Sciatic nerve (tissue), 2 donors: ENCODE measurements at places on chromosomes 7 and 10.
A peak's percentile ranks its signal among the peaks of the same experiment; 100 is the strongest.

DNA sequence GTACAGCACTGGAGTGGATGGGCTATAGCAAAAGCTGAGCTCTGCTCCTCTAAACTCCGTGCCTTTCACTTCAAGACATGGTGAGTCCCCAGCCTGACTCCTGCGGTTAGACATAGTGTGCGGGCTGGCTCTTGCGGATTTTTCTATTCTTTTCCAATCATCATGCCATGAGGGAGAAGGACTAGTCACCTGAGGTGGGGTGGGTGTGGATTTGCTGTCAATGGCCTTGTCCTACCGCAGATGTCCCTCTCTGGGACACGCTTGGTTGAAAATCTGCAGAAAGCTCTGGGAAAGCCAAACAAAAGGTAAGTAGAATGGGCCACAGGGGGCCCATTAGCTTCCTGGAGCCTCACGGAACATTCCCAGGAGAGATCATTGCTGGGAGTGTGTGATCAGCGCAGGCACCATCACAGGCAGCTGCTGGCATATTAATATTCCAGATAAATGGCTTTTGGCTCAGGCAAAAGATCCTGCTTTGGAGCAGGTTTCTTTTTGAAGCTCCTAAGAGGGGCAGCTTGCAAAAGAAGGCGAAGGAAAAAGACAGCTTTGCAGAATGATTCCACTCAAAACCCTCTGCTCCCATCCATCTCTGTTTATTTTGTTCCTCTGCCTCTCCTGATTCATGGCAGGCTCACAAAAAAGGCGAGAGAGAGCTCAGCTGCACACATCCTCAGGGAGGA lies 509.0 kb upstream of the ZMIZ1 start:
- no peak for DNase-seq

DNA sequence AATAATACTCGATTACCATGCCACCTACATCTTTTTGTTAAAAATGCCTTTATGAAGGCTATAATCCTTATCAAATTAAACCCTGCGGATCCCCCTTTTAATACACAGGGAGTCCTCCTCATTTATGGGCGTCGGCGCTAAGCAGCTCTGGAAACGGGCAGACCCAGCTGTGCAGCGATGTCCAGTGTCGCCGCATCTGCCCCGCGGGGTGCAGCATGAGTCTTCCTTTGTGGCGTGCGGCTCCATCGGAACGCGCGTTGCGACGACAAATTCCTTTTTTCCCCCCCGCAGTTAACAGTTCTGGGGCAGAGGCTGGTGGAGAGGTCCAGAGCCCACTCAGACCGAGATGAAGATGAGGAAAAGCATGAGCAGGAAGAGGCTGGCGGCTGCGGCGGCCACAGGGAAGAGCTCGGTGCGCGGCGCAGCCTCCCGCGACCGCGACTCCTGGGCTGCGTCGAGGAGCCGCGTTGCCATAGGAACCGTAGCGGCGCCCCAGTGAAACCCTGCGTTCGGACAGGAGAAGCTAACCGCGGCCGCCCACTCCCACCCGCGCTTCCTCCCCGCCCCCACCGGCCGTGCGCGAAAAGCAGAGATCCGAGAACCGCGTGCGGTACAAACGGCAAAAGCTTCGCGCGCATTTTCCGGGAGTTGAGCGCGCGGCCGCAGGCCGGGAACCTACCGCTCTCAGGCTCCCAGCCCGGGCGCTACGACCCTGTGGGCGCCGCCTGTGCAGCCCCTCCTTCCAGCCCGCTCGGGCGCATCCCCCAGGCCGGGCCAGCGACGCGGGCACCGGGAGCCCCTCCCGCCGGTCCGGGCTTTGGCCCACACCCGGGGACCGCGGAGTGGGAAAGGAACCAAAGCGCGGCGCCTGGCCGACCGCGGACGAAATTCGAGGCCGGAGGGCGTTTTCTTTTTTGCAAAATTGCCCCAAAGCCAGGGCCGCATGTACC lies 130.6 kb downstream of the SPAG6 start:
- DNase-seq, result peak; percentile 60

DNA sequence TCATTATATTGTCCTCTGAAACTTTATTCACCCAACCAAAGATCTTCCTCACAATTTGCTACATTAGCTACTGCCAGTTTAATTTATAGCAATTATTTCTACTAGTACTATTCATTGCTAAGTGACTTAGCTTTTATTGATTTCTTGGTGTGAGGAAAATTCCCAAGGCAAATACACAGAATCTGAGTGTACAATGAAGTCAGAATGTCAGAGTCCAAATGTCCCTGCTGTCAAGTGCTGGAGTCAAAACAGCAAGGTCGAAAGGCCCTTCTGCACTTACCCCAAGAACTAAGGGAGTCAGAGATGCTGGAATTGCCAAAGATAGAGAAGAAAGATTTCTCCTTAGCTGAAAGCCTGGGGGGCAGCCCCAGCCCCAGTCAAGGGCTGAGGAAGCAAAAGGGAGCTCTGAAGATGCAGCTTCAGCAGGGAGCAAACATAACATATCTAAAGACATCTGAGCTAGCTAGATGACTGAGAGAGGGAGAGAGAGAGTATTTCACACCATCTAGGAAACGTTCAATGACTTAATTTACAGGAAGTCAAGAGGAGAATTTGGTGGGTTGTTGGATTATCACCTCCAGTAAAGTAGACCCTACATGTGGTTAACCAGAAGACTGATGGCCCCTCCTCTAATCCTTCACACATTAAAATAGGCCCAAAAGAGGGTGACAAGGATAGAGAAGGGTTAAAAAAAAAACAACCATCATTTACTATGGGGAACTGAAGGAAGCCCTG lies 36.6 kb upstream of the SAMD8 start:
- DNase-seq, result no peak

- DNase-seq, result no peak
Observed at GRCh38 chr7:116554436-116554835, 29.6 kb downstream of the CAV1 start.

- no peak for DNase-seq
Observed at GRCh38 chr7:138581065-138581464, 120.1 kb downstream of the SVOPL start.

DNA sequence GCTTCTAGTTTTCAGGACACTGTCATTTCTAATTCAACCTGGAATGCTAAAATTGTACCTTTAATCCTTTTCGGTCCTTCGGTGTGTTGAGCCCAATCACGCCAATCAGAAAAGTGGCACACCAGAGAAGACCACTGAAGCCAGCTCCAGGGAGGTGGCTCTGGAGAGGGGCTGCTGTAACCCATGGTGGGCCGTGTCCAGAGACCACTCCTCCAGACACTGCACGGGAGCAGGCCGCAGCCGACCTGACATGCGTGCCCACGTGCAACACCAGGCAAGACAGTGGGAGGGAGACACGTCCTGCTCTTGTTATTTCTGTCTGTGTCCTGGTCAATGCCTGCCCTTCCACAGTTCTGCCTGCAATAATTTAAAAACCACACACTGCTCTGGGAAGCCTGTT lies 246.1 kb downstream of the ZMYND11 start:
- DNase-seq, result no peak

DNA sequence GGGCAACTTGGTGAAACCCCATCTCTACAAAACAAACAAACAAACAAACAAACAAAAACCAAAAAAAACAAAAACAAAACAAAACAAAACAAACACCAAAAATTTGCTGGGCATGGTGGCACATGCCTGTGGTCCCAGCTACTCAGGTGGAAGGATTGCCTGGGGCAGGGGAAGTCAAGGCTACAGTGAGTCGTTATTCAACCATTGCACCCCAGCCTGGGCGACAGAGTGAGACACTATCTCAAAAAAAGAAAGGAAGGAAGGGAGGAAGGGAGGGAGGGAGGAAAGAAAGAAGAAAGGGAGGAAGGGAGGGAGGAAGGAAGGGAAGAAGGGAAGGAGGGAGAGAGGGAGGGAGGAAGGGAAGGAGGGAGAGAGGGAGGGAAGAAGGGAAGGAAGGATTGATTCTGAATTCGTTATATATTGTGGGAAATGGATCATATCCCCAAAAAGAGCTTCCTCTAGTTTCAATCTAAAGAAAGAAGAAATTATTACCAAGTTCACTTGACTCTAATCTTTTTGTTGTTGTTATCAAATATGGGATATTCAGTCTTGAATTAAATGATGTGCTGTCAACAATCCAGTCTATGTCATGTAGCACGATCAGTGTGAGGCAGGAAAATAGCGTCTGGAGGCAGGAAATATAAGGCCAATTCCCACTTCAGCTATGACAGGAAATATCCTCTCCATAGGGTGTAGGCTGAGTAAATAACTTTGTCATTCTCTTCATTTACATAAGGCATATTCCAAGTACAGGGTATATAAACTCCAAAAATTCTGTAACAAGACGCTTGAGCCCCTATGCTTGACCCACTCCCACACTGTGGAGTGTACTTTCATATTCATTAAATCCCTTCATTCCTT lies 26.2 kb upstream of the TRIM24 start:
- no peak for DNase-seq

- no peak for DNase-seq
Observed at GRCh38 chr10:116621476-116621875, 723 bp downstream of the PNLIPRP2 start.

DNA sequence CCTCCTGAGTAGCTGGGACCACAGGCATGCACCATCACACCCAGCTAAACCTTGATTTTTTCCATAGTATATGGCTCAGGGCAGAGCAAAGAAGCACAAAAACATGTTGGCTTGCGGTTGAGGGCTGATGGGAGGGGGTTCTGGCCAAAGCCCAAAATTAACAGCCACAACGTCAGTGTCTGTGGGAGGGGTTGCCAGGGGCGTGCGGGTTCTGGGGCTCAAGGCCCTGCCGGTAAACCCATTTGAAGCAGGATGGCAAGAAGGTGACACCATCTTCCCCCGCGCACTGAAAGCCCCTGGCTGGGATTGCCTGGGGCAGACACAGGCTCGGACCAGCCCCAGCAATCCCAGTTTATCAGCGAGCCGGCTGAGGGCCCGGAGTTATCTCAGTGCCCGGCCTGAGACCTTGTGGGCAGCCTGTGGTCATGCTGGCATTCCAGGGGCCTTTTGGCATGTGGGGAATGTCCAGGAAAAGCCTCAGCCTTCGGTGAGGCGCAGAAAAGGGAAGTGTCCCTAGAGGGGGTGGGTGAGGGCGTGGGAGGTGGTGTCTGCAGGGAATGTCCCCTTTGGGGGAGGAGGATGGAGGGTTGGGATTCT lies 167.7 kb upstream of the TNRC18 start:
- peak; percentile 66 for DNase-seq

DNA sequence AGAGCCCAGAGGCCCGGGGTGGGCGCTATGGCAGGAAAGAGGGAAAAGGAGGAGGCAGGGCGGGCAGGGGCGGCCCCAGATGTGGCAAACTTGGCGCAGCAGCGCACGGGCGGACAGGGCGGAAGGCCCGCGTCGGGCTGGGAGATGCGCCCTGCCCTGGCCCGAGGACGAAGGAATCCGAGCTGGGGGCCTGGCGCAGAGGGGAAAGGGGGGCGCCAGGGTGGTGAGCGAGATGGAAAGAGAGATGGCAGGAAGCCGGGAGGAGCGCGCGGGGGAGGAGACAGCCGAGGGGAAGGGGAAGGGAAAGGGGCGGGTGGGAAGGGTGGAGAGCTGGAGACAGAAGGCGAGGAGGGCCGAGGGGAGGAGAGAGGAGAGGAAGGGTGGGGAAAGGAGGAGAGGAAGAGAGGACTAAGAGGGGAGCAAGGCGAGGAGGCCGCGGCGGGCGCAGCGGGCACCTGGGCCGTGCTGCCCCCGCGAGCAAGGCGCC lies at the start of gene MARVELD1:
Gene MARVELD1 (plus strand): TSS at position 392 of the 487 bp plus-strand sequence. CDS start 147 bp downstream, outside the sequence.
- peak; percentile 92 for DNase-seq

DNA sequence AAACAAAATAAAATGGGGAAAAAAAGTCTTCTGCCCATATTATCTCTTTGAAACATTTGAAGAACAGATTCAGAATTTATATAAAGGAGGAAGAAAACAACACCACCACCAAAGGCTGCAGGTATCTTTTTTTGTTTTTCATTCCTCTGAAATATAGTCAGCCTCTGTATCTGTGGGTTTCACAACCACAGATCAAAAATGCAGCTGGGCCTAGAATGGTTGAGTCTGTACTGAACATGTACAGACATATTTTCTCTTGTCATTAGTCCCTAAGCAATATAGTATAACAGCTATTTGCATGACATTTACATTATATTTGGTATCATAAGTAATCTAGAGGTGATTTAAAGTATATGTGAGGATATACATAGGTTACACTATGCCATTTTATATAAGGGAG lies 559.7 kb upstream of the LRRN3 start:
- no peak for DNase-seq

GRCh38 chr10:111990734-111991133 lies 192.8 kb downstream of the GPAM start:
- DNase-seq, result no peak

DNA sequence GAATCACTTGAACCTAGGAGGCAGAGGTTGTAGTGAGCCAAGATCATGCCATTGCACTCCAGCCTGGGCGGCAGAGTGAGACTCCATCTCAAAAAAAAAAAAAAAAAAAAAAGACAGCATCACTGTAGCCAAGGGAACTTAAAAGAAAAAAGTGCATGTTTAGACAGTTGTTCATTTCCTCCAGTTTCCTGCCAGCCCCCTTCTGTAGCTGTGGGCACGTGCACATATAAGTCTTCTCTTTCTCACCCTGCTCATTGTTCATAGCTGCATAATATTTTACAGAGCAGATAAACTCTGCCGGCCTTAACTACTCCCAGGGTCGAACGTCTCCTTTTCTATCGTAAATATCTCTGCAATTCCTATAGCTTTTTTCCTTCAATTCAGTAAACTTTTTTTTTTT lies 132.6 kb downstream of the LHPP start:
- no peak for DNase-seq

DNA sequence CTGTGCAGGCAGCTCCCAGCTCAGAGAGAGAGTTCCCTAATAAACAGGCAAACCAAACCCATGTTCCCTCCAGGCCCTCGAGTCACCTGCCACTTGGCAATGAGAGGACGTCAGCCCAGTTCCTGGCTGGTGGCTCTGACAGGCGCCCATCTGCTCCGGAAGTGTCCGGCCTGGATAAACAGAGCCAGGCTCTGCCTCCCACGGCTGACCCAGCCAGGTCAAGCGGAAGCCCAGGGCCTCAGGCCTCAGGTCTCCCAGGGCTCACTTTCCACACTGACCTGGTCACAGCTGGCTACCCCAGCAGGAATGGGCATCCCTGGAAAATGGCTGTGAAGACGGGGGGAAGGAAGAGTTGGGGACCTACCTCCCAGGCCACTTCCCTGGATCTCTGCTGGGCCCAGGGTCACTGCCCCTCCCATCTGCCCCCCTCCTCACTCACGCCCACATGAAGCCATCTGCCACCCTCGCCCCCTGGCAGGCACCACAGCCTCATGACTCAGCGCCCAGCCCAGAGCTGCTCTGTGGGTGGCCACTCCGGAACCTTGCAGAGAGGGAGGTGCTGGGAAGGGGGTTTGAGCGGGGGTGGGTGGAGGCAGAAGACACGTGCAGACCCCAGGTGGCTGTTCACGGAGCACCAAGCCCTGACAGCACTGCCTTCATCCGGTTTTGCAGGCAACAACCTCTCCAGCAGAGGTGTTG lies 37.4 kb upstream of the DUSP5 start:
- no peak for DNase-seq

- peak; percentile 63 for DNase-seq
Observed at GRCh38 chr7:19116121-19117090, 1.0 kb downstream of the TWIST1 start.

DNA sequence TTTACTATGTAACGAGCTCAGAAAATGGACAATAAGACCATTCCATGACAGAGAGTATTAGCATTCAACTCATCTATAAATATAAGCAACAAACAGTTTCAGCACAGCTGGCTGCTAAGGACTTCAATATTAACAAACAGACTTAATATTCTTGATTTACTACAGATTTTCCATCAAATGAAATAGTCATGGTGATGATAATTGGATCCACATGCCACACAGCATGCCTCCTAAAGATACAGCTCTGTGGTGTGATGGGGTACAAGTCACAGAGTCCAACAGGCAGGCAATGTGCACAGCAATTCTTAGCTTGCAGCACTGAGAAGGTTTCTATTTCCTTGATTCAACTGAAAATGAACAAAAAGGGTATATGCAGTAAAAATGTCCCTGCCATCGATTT lies 54.0 kb downstream of the DOCK4 start:
- DNase-seq, result no peak
